ENCODE measurements at places on chromosomes 1 and 21.

- peak; percentile 91 for DNase-seq
Measured at GRCh38 chr1:207828485-207829158, 76.8 kb downstream of the CD46 start.

DNA sequence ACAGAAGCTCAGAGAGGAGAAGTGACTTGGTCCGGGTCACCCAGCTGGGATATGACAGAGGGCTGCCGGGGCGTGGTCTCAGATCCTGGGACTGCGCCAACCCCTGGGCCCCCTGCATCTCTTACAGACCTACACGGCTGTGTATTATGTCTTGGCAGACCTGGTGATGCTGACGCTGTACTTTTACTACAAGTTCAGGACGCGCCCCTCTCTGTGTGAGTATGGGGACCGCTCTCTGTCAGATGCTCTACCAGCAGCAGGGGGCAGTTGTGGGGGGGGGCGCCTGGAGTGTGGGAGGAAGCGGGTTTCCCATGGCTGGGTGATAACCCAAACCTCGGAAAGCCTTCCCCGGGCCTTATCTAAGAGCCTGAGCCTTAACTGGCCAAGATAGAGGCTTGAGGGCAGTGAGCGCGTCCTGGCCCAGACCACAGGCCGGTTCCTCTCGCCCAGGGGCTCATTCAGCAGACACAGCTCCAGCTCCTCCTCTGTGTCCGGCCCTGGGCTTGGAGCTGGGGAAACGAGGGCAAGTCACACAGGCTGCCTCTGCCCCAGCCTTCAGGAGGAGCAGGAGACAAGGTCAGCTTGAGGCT lies 13.3 kb downstream of the SLC66A1 start:
- no peak for DNase-seq

GRCh38 chr1:229217716-229218115 lies 53.2 kb upstream of the RAB4A start:
- DNase-seq = no peak

DNA sequence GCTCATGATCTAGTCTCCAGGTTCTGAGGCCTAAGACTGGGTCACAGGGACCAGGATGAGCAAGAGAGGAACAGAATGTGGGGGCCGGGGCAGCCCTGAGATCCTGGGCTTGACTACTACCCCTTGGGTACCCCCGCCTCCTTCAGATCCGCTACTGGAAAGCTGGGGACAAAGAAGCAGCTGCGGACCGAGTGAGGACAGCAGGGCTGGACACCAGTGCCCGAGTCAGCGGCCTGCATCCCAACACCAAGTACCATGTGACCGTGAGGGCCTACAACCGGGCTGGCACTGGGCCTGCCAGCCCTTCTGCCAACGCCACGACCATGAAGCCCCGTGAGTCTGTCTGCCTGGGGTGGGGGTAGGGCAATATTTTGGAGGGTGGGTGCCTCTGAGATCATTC lies 12.5 kb downstream of the TMEM81 start:
- DNase-seq = no peak

- DNase-seq = no peak
Measured at GRCh38 chr1:92372164-92372563, 73.3 kb downstream of the RPAP2 start.

- DNase-seq = peak; percentile 85
Measured at GRCh38 chr21:37452227-37452626, 85.7 kb downstream of the DYRK1A start.

GRCh38 chr1:119091618-119092017 lies 48.8 kb downstream of the WARS2 start:
- no peak for DNase-seq

GRCh38 chr1:31701091-31701736 lies 2.6 kb downstream of the COL16A1 start:
- DNase-seq = peak; percentile 99

DNA sequence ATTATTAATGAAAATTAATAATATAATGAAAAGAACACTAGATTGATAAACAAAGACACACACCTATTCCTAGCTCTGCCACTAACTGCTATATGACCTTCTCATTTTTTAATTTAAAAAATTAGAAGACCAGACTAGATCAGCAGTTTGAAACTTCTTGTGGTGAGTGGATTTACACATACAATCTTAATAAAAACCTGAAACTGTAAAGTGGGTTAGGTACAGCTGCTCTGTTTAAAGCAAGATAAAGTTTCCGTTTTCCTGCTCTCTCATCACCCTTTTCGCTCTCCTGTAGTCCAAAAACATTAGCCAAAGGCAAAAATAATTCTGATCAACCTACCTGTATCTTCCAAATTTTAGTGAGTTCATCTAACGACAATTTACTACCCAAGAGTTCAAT lies 58.6 kb downstream of the USP24 start:
- DNase-seq = no peak

DNA sequence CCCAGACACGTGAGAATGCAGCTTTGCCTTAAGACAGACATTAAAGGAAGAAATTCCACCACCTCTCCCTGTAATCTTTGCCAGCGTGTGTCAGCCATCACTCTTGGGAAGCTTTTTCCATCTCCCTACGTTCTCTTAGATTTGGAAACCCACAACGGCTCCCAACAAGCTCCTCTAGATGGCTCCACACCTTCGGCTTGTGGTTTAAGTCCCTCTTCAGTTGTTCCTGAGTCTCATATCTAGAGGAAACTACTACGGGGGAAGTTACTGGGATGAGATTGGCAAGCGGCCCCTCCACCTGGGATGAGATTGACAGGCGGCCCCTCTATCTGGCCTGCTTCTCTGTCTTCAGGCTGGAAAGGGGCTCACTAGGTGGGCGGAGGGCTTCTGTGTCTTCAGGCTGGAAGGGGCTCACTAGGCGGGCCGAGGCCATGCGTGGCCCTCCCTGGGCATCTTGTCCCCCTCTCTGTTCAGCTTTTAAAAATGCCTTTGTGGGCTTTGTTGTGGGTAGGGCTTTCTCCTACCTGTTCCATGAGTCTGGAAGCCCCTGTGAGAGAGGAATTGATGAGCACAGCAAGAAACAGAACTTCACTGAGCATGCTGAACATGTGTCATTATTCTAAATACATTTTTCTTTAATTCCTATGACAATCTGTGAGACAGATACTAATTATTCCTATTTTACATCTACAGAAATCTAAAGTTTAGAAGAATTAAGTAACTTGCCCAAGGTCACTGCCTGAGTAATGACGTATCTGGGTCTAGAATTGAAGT lies 670.5 kb downstream of the KIF26B start:
- DNase-seq = peak; percentile 26
